Hepatocyte (in vitro differentiated cells): ENCODE measurements at places on chromosomes 7 and 10. TPM values are rescaled to one million over a fixed set of nuclear protein-coding genes. Genes with fewer than 3 reads are reported as not detected.

DNA sequence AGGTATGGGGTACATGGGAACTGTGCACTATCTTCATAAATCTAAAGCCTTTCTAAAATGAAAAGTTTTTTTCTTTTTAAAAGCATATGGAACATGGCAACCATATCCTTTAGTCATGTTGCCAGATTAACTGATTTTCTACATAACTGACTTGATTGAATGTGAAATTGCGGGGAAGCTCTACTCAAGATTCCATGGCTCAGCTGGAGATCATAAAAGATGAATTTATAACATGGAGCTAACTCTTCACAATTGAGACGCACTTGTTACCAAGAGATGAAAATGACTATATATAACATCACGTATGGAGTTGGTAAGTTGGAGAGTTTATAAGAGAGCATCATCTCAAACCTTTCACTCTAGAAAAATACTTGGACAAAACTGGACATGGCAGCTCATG is 190.2 kb upstream of the MYO3A start:
- no peak overlapping the region for H3K4me3 ChIP-seq
- DNase-seq: no peak
- H3K27me3 ChIP-seq: no peaks in the 10 kb centered on the region
- H3K4me1 ChIP-seq: no peaks in the 10 kb centered on the region

GRCh38 chr10:15632456-15633091 is 87.1 kb downstream of the ITGA8 start:
- H3K36me3 ChIP-seq: no peaks in the 10 kb centered on the region
- H3K4me3 ChIP-seq: no peak overlapping the region
- no peaks in the 10 kb centered on the region for H3K27me3 ChIP-seq
- no peaks in the 10 kb centered on the region for H3K4me1 ChIP-seq

- DNase-seq: no peak
- H3K4me1 ChIP-seq: no peaks in the 10 kb centered on the region
- no peak overlapping the region for H3K4me3 ChIP-seq
- no peak overlapping the region for H3K27ac ChIP-seq
- H3K27me3 ChIP-seq: no peaks in the 10 kb centered on the region
- no peaks in the 10 kb centered on the region for H3K36me3 ChIP-seq
Observed at GRCh38 chr10:116670706-116671105, 50.0 kb downstream of the PNLIPRP2 start.

- H3K36me3 ChIP-seq: no peaks in the 10 kb centered on the region
- no peak overlapping the region for H3K27ac ChIP-seq
- no peak overlapping the region for H3K4me3 ChIP-seq
- no peaks in the 10 kb centered on the region for H3K27me3 ChIP-seq
Observed at GRCh38 chr10:52940921-52941320, 168.3 kb upstream of the MBL2 start.

DNA sequence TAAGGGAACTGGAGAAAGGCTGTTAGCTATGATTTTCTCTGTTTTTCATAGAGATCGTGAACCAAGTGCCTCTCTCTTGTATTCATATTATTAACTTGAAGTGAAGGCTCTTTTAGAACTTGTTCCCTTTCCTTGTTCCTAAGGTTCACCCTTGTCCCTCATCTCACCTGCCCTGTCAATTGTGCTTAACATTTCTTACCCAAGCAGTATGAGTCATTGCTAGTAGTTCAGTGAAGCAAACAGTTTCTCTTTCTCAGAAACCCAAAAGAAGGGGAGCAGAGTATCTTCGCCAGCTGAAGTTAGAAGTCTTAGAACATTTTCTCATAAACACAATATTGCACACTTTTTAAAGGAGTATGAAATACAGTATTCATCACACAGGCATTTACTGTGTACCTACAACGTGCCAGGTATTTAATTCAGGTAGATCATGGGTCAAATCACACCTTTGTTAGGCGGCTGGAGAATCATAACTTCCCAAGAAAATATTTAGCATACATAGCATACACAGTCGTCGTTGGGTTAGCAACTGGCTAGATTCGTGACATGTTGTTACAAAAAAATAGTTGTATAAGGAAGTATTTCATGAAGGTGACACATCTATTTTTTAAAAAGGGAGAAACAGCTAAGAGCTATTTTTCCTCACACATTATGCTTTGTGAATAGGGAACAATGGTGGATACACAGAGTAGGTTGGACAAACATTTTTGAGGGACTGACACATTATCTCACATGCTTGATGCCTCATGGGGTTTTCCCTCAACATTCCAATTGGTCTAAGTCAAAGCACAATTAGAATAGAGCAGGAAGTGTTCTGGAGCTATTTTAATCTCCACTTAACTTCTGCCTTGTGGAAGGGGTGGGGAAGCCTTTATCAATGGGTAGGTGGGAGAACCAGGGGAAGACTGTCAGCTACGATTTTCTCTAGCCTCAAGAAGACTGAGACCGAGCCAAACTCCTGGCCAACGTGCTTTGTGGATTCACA is 13.2 kb downstream of the HDAC9 start:
- no peaks in the 10 kb centered on the region for H3K27me3 ChIP-seq
- H3K4me1 ChIP-seq: no peaks in the 10 kb centered on the region
- no peaks in the 10 kb centered on the region for H3K36me3 ChIP-seq
- DNase-seq: peak; percentile 34

GRCh38 chr7:116246357-116246756 is 36.0 kb downstream of the TES start:
- no peak overlapping the region for H3K4me3 ChIP-seq
- H3K27ac ChIP-seq: no peak overlapping the region
- H3K4me1 ChIP-seq: no peaks in the 10 kb centered on the region
- no peak for DNase-seq
- no peaks in the 10 kb centered on the region for H3K27me3 ChIP-seq

- H3K36me3 ChIP-seq: no peaks in the 10 kb centered on the region
- H3K27ac ChIP-seq: peak overlapping the region; percentile 97
- H3K27me3 ChIP-seq: no peaks in the 10 kb centered on the region
- H3K4me1 ChIP-seq: peaks cover 25% of the 10 kb centered on the region
Observed at GRCh38 chr7:74655324-74655723, 2.2 kb upstream of the GTF2I start.

DNA sequence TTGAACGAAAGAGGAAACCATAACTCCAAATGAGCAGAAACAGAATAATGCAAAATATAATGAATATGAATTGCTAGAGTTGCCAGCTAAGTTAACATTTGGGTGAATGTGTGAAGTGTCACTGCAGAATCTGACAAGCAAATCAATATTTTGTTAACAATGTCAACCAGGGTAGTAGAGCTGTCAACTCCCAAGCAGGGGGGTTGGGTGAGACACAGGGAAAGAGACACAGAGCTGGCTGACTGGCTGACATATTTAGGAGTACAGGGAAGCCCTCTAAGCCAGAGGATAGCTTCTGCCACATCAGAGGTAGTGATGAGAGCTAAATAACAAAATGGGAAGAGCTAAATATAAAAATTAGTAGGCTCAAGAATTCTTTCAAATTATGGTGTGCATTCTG is 393.1 kb upstream of the KCND2 start:
- DNase-seq: no peak
- no peak overlapping the region for H3K4me3 ChIP-seq
- no peaks in the 10 kb centered on the region for H3K4me1 ChIP-seq
- no peak overlapping the region for H3K27ac ChIP-seq
- H3K36me3 ChIP-seq: no peaks in the 10 kb centered on the region
- no peaks in the 10 kb centered on the region for H3K27me3 ChIP-seq

DNA sequence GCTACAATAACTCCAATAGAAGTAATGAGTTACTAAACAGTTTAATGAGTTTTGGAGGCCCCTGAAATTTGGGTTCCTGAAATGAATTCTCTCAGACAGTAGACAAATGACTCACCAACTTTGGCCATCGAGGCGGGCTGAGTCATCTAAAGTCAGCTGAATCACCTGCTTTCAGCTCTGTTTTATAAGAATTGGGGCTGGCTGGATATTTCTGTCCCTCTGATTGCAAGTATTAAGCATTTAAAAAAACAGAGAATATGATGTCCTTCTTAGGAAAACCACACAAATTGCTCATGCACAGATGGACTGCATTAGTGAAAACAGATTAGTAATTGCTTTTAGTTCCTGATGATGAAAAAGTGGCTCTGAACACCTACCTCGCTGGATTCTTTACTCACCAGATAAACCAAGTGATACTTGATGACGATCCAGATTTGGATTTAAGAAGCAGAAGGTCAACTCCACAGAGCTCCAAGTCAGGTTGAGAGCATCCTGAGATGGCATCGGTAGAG is 59.1 kb downstream of the ZNF365 start:
- no peaks in the 10 kb centered on the region for H3K4me1 ChIP-seq
- H3K4me3 ChIP-seq: no peak overlapping the region
- H3K27me3 ChIP-seq: no peaks in the 10 kb centered on the region
- H3K27ac ChIP-seq: no peak overlapping the region
- DNase-seq: peak; percentile 33

- peaks cover 4% of the 10 kb centered on the region for H3K27me3 ChIP-seq
- H3K4me1 ChIP-seq: no peaks in the 10 kb centered on the region
- DNase-seq: no peak
- no peak overlapping the region for H3K27ac ChIP-seq
Observed at GRCh38 chr10:95728526-95728925, 27.4 kb upstream of the ENTPD1 start.

DNA sequence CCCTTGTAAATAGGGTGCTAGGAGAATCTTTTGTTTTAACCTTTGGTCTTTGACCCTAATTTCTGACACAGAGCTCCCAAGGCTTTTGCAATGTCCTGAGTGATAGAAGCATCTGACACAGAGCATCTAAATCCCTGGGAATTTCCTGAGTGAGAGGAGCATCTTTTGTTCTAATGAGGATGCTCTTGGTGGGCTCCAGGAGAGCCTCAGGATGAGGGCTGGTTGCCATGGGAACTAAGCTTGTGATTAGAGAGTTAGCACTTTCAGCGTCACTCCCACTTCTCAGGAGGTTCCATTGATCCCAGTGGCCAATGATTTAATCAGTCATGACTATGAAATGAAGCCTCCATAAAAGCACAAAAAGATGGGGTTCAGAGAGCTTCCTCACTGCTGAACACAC is 264.8 kb downstream of the KIF20B start:
- H3K4me3 ChIP-seq: no peak overlapping the region
- no peaks in the 10 kb centered on the region for H3K4me1 ChIP-seq
- DNase-seq: no peak
- H3K36me3 ChIP-seq: no peaks in the 10 kb centered on the region

DNA sequence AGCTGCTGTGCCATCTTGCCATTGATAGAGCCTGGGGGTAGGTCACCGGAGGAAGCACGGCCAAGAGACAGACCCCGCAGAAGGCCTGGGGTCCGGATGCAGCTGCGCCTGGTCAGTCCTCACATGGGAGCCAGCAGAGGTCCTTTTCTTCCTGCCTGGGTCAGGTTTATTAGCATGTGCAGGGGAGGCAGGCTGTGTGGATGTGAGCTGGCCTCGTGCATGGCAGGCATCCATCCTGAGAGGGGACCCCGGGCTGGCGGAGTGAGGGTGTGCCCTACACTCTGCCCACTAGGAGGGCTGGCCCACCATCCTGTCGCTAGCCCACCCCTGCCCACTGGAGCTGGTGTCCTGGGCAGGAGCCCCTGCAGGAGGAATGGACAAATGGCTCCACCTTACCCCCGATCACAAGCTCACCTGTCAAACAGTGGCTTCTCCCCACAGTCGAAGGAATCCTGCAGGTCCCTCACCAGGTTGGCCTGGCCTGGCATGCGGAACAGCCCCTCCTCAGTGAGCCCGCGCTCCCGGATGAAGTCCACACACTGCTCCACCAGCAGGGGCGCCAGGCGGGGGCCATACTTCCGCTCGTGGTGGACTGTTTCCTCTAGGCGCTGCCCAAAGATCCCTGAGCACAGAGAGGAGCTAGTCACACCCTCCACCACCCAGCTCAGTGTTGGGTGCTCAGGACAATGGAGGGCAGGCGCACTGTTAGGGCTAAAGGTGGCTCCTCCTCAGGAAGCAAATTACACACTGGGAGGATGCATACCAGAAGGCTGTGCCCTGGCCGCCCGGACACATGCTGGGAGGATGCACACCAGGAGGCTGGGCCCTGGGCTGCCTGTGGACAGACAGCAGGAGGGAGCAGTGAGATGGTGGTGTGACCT is 145.4 kb downstream of the ARHGAP22 start:
- H3K27me3 ChIP-seq: no peaks in the 10 kb centered on the region
- DNase-seq: no peak
- H3K36me3 ChIP-seq: no peaks in the 10 kb centered on the region
- H3K4me1 ChIP-seq: peaks cover 17% of the 10 kb centered on the region
- no peak overlapping the region for H3K4me3 ChIP-seq
- no peak overlapping the region for H3K27ac ChIP-seq

GRCh38 chr10:78209970-78210369 is 176.3 kb downstream of the RPS24 start:
- H3K4me3 ChIP-seq: no peak overlapping the region
- H3K27ac ChIP-seq: no peak overlapping the region
- H3K27me3 ChIP-seq: no peaks in the 10 kb centered on the region

GRCh38 chr10:83459124-83459523 is 680.2 kb upstream of the GHITM start:
- H3K4me3 ChIP-seq: no peak overlapping the region
- no peaks in the 10 kb centered on the region for H3K36me3 ChIP-seq
- no peaks in the 10 kb centered on the region for H3K27me3 ChIP-seq
- no peak for DNase-seq

- no peaks in the 10 kb centered on the region for H3K27me3 ChIP-seq
- H3K4me1 ChIP-seq: no peaks in the 10 kb centered on the region
- H3K4me3 ChIP-seq: no peak overlapping the region
- no peaks in the 10 kb centered on the region for H3K36me3 ChIP-seq
- no peak overlapping the region for H3K27ac ChIP-seq
Observed at GRCh38 chr7:18900236-18900635, 217.2 kb downstream of the TWIST1 start.

GRCh38 chr10:22053048-22053447 is 49.5 kb upstream of the DNAJC1 start:
- H3K4me1 ChIP-seq: no peaks in the 10 kb centered on the region
- DNase-seq: no peak
- no peak overlapping the region for H3K4me3 ChIP-seq
- no peaks in the 10 kb centered on the region for H3K27me3 ChIP-seq

DNA sequence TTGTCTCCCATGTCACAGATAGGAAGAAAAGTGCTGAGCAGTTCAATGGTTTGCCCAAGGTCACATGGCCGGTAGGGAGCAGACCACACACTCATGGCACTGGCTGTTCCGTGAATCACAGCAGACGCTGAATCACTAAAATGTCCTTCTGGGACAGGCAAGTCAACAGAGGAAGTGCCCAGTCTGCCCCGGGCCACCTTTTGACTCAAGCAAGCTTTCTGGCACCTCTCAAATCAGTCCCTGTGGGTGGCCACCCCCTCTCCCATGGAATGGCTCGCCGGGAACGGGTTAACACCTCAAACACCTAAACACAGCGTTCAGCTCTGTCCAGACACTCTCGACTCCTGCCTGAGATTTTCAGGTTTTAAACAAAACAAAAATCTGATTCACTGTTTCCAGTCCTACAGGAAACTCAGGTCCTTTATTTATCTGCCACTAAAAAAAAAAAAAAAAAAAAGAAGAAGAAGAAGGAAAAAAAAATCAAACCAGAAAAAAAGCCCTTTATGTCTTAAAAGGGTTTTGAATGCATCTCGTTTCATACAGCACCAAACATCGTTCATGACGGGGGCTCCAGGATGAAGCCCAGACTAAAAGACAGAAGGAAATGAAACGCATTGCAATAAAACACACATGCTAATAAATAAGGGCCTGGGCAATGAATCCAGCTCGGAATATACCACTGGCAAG is 15.5 kb downstream of the CARD11 start:
- H3K27me3 ChIP-seq: no peaks in the 10 kb centered on the region
- peaks cover 12% of the 10 kb centered on the region for H3K4me1 ChIP-seq
- H3K36me3 ChIP-seq: no peaks in the 10 kb centered on the region
- H3K4me3 ChIP-seq: no peak overlapping the region
- H3K27ac ChIP-seq: peak overlapping the region; percentile 77
- peak; percentile 53 for DNase-seq

The DLG5 gene
- total RNA-seq: 23.6 and 29.3 TPM in 2 replicates

The NANOS1 gene
- total RNA-seq: 3.8 and 4.5 TPM in 2 replicates

The UPK3B gene
- total RNA-seq: 16.8 and 25.8 TPM in 2 replicates

The VPS37D gene
- total RNA-seq: 4.3 and 5.6 TPM in 2 replicates

The ADCYAP1R1 gene
- total RNA-seq: 0.08 and 0.10 TPM in 2 replicates

The INSYN2A gene
- total RNA-seq: 0.48 and 0.97 TPM in 2 replicates
